ENCODE measurements at places on chromosomes 1 and 21.

DNA sequence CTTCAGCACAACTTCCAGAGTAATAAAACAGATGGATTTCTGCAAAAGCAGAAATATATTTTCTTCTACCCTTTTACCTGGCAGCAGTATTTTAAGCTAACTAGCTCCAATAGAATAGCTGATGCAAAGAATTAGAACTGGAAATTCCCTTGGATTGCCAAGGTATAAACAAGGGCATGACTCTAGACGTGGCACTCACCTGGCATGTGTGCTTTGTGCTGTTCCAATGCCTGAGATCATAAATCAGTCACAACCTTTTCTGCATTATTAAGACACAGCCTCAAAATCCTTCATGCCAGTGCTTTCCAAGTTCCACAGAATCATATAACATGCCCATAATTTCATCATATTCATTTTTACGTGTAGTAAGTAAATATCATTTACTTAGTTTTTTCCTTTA, 1048.7 kb downstream of the ADGRL2 start:
- peak; percentile 24 for DNase-seq

GRCh38 chr1:153985941-153986761, at the start of gene RAB13:
TSS of gene RAB13 (minus strand) at chr1:153986339. CDS start at chr1:153986236, 103 bp downstream.
- peak; percentile 95 for DNase-seq

DNA sequence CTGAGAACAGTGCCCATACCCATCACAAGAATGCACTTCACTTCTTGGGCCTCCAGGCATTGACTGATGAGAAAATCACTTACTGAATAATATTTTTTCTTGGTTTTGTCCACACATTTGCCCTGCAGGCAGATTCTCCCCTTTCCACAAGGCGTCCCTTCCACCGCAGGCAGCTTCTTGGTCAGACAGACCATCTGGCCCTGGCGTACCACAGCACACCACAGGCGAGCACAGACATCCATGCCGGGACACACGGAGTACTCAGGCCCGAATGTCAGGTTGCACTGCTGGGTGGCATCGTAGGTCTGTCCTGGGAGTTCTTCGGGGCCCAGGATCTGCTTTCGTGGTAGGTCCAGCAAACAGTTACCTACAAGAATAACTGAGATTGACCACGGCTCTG, 32.5 kb downstream of the ADAMTS5 start:
- no peak for DNase-seq

- no peak for DNase-seq
Measured at GRCh38 chr1:85033221-85033620, 15.1 kb downstream of the MCOLN3 start.

- DNase-seq = no peak
Measured at GRCh38 chr21:15000081-15000480, 64.7 kb downstream of the NRIP1 start.

- DNase-seq = no peak
Measured at GRCh38 chr1:246197076-246197475, 310.0 kb downstream of the SMYD3 start.

- no peak for DNase-seq
Measured at GRCh38 chr1:28104866-28105467, 16.6 kb upstream of the EYA3 start.

DNA sequence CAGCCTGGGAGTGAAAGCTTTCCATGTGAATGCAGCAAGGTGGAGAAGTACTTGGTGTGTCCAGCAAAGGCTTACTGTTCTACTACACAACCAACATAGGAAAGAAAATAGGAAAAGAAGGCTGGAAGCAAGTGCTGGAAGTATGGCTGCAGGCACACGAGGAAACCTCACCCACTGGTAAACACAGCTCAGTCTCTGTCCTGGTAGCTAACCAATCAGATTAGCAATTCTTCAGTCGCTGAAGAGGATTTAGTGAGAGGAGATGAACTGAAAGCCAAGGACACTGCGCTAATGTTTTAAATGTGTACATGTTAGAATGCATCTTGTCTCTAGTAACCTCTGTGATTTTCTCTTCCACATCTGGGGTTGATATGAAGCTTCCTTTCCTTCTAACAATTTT, 36.2 kb upstream of the CACHD1 start:
- DNase-seq = no peak

DNA sequence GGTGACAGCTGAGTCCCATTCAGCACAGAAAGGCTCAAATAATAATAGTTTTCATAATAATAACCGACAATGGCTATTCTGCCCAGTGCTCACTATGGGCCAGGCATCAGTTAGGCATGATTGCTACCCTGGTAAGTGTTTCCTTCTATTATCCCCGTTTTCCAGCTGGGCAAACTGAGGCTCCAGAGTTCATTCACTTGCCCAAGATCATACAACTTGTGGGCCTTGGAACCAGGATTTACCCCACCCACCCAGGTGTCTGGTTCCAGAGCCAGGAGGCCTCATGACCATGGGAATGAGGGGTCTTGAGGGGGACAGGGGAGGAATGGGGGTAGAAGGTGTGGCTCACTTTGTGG, 518 bp downstream of the PLOD1 start:
- no peak for DNase-seq
